Stimulated activated naive CD4-positive, alpha-beta T cell treated with Interleukin-2 at 50 U/mL for 16 hours (primary cell): ENCODE measurements at places on chromosomes 7 and 10.

GRCh38 chr10:31347705-31348104 is 28.7 kb downstream of the ZEB1 start:
- no peak for DNase-seq

- DNase-seq: no peak
Observed at GRCh38 chr7:87984088-87984487, 50.0 kb downstream of the ADAM22 start.

GRCh38 chr7:152137476-152138025 is 112.1 kb downstream of the GALNT11 start:
- no peak for DNase-seq

DNA sequence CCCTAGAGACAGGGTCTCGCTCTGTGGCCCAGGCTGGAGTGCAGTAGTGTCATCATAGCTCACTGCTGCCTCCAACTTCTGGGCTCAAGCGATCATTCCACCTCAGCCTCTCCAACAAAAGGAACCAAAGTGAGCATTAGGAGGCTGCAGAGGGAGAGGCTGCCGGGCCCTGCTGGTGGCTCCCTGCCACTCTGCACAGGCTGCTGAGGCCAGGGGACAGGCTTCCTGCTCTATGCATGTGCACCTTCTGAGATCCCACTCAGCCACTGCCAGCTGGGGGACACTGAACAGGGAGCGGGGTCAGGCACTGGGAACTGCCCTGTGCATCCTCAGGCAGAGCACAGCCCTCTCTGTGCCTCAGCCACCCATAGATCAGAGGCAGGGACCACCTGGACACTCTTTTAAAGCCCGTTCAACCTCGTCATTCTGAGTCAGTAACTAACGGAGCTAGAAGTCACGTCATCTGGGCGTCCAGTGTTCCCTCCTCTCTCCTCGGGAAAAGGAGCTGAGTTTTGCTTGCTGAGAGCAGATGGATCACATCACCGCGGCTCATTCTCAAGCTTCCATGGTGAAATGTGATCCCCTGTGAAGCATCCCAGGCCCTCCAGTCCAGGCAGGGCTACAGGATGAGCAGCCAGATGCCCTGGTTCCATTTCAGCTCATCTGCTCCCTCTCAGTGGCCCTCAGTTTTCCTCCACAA is 109.6 kb downstream of the MYL10 start:
- DNase-seq: no peak

DNA sequence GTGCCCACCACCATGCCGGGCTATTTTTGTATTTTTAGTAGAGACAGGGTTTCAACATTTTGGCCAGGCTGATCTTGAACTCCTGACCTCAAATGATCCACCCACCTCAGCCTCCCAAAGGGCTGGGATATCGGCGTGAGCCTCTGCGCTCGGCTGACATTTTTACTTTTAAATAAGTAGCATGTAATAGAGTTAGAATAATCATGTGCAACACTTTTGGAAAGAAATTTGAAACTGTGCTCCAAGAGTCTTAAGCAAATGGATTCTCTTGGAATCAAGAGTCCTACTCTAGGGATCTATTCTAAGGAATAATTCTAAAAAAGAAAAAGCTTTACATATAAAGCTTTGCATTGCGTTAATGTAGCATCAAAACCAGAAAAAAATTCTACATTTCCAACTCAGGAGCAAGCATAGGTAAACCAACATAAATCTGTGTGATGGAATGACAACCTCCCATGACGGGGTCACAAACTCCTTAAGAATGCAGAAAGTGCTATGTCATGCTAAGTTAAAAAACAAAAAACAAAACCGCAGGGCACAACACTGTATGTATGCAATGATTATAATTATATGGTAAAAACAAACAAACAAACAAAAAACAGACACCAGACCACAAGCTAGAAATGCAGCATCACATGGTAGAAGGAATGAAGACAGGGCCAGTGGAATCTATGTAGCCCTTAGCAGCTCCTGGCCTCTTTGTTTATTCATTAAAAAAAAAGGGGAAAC is 98.7 kb downstream of the RNF216 start:
- DNase-seq: no peak

DNA sequence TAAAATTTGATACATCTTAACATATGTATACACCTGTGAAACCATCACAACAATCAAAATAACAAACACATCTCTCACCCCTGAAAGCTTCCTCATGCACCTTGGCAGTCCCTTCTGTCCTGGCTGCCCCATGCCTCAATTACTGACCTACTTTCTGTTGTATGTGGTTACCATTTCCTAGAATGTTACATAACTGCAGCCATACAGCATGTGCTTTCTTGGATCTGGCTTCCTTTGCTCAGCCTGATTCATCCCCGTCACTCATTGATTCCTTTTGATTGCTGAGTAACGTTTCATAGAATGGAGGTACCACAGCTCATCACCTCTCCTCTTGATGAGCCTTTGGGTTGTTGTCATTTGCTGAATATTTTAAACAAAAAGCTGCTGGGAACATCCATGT is 165.3 kb downstream of the CELF2 start:
- DNase-seq: no peak

DNA sequence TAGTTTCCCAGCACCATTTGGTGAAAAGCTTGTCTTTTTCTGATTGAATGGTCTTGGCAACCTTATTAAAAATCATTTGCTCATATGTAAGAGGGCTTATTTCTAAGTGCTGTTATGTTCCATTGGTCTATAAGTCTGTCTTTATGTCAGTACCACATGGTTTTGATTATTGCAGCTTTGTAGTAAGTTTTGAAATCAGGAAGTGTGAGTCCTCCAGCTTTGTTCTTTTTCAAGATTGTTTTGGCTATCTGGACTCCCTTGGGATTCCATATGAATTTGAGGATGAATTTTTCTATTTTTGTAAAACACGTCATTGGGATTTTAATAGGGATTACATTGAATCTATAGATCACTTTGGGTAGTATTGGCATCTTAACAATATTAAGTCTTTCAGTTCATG is 5.4 kb downstream of the KIF11 start:
- DNase-seq: no peak

DNA sequence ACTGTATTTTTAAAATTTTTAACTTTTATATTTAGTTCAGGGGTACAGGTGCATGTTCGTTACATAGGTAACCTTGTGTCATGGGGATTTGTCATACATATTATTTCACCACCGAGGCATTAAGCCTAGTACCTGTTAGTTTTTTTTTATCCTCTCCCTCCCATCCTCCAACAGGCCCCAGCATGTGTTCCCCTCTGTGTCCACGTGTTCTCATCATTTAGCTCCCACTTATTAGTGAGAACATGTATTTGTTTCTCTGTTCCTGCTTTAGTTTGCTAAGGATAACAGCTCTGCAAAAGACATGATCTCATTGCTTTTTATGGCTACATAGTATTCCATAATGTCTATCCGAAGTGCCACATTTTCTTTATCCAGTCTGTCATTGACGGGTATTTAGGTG is 22.4 kb upstream of the ITGA8 start:
- DNase-seq: no peak

DNA sequence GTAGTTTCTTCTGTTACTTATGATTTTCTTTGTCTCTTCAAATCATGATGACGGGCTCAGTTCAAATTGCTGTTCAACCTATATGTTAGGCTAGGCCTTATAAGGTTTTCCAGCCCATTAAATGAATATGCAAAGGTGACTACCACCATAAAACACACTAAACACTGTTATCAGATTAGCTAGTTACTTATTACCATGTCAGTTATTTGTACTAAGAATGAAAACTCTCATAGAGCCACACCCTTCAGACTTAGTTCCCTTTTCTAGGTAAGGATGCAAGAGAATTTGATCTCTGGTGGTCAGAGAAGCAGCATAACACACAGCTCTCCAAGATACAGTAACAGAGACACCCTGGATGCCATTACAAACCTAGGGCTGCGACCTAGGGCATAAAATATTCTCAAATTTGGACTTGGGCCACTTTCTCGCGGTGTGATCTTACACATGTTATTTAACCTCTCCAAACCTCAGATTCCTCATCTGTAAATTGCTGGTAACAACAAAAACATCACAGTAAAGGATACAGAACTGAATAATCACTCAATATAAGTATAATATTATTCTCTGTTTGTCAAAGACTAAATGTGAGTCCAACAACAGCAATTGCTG is 35.6 kb downstream of the ANKMY2 start:
- DNase-seq: no peak

- DNase-seq: no peak
Observed at GRCh38 chr10:132476146-132477065, 61.2 kb upstream of the INPP5A start.
